ENCODE measurements at places on chromosomes 11 and 22.

GRCh38 chr11:74950374-74950969 is 1.4 kb downstream of the SPCS2 start:
- DNase-seq = no peak

DNA sequence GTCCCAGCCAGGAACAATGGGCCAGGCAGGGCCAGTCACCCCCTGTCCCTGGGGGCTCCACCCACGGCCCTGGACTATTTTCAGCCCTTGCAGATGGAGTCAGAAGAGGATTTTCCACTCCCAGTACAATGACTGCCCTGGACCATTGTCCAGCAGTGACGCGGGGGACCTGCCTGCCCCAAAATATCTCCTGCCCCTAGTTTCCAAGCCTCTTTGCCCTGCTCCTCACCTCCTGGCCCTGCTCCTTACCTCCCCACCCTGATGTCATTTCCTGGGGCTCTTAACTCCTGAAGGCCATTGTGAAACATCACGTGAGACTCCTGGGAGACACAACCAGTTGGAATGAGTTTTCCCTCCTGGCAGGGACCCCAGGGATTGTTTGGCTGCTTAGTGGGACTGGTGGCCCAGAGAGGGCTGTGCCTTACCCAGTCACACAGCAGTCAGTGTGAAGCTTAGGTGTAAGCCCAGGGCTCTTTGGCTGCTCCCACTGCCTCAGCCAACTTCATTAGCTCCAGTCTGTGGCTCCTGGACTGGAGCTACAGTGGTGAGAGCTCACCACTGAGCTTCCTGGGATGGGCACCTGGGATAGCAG is 22.2 kb downstream of the P2RY2 start:
- peak; percentile 28 for DNase-seq

DNA sequence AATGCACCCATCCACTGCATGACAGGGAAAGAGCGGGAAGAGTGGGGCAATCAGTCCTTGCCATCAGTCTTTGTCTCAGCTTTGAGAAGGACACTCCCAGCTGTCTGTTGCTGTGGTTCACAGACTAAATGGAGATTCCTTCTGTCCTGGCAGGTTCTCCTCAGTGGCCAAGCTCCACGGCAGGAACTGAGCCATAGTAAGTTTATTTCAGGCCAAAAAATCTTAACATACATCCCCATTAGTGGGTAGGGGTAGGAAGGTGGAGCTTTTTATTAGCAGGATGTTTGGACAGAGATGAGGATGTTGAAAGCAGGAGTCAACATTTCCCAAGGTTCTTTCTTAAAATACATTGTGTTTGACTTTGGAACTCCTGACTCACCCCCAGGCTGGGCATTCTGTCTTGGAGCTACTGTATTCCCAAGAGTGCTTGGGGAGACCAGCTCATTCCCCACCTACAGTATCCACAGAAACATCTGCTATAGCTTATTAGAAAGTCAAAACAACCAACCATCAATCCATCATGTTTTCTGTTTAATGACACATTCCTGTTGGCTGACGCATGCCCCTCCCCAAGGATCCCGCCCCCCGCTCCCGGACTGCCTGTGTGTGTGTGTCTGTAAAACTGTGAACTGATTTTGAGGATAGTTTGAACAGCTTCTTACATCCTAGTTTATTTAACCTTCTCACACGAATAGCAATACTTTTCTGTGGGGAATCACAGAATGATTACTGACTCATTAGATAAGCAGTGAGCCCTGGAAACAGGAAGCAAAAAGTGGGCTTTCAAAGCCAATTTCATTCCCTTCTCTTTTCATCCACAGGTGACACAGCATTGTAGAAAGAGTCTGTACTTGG is 109.5 kb downstream of the CCDC81 start:
- no peak for DNase-seq

- peak; percentile 49 for DNase-seq
Observed at GRCh38 chr11:20367313-20367948, 3.9 kb downstream of the HTATIP2 start.

DNA sequence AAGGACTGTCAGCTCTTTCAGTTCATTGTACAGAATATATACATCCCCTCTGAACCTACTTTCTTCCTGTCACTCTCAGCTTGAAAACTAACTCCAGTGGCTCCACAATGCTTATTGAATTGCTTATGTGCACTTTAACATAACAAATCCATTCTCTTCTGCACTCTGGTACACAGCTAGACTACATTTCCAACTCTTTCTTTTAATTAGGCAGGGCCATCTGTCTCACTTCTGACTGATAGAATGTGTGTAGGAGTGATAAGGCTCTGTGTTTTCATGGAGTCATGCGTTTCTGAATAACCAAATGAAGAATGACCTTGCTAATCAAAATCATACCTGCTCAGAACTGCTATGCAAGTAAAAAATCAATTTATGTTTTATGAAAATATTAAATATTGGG is 278.5 kb upstream of the CCDC179 start:
- no peak for DNase-seq

DNA sequence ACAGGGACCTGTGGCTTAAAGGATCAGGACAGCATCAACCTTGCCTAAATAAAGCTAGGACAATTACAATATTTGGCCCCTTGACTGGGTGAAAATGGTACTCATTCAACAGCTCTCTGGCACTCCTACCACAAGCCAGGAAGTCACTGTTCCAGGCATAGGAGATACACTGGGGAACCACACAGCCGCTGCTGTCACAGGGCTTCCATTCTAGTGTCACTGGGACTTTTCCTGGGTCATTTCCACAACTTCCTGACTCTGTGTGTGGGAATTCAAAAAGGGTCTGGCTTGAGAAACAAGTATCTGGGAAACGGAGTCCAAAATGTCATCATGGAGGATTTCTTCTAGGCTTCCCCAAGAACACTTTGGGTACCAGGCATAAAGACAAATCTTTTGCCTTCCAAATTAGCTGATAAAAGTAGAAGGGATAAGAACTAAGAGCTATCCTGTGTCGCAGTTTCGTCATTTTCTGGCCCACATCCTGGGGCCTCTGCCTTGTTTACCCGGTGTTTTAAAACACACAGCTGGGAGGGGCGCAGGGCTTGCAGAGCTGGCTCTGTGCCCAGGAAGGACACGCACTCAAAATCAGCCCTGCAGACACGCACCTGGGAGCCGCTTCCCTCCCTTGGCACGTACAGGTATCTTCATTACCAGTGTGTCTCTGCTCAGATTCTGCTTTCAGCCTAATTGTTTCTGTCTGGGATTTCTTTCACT is 38.0 kb downstream of the TMEM45B start:
- no peak for DNase-seq

GRCh38 chr11:23320131-23320530 is 459.9 kb upstream of the CCDC179 start:
- no peak for DNase-seq

GRCh38 chr11:75571625-75572024 is 9.6 kb downstream of the SERPINH1 start:
- no peak for DNase-seq

- no peak for DNase-seq
Observed at GRCh38 chr11:47442514-47442913, 6.4 kb downstream of the RAPSN start.

DNA sequence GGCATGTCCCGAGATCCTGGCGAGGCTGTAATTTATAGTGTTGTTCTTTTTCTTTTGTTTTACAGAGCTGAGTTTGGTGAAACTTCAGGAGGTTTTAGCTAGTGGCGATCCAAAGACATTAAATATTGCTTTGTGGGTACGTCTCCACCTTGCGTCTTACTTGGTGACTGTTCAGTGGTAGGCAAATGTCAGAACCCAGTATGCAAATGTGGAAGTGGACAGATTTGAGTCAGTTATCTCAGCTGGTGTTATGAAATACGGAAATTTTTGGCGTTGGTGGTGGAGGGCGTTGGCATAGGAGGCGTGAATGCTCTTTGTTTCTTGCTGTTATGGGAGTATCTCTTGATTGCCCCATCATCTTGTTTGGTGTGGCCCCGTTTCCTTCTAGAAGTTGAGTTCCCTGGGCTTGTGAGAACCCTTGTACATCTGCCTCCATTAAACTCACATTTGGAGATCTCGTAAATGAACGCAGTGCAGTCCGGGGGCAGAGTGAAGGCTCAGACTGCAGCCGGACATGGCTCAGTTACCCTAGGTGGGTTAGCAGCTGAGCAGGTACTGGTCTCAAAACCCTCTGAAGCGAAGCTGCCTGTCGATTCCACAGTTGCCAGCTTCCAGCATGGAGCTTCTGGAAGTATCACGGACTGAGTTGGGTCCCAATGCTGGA is 39.9 kb downstream of the PTPRJ start:
- DNase-seq = no peak

DNA sequence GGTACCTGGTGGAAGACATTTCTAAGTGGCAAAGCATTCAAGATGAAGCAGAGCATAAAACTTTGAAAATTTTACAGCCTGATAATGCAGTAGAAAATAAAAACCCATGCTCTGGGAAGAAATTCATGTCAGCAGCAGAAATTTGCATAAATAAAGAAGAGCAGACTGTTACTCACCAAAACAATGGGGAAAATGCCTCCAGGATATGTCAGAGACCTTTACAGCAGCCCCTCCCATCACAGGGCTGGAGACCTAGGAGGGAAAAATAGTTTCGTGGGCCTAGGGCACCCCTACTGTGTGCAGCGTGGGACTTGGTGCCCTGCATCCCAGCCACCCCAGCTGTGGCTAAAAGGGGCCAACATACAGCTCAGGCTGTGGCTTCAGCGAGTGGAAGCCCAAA is 5.4 kb upstream of the DKK3 start:
- DNase-seq = no peak

DNA sequence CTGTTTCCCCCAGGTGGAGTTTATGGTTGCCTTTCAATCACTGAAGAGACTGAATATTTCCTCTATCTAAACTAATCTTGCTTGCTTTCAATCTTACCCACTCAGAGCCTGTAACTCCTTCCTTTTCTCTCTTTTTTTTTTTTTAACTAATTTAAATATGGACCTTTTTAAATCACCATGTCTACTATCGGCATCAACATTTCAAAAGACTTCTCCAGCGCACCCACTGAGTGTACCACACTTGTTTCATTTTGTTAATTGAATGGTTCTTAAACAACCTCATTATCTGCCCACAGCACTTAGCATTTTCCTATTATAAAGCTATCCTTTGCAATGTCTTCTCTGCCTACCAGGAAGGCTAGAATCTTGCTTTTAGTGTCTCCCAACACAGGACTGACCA is 1212.5 kb downstream of the LRRC4C start:
- no peak for DNase-seq

GRCh38 chr11:119189393-119189792 is 4.1 kb downstream of the NHERF4 start:
- no peak for DNase-seq

GRCh38 chr11:16873289-16873688 is 134.8 kb downstream of the C11orf58 start:
- no peak for DNase-seq

DNA sequence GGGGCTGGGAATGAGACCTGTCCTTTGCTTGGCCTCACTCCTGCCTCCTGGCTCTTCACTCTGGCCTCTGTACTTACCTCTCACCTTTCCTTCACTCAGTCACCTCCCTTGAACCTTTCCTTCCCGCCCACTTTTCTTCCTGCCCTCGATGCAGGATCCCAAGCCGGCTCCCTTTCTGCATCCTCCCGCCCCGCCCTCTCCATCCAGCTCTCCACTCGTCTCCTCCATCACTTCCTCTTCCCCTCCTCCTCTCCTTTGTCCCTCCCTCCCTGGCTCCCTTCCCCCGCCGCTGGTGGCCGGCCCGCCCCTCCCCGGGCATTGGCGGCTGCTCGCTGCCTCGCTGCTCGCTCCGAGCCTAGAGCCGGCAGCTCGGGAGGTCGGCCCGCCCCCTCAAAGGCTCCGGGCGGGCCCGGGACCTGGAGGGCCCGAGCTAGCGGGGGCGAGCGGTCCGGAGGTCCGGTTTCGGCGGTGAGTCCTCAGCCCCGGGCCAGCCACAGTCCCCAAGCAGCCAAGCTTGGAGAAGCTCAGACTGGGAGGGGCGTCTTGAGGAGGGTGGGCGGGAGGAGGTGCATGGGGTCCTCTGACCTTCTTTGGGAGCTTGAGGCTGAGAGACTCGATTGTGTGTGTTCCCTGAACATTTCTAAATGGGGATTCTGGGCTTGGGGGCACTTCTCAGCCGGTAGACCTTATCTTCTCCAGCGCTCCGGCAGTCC is 13.8 kb downstream of the PHLDB1 start:
- DNase-seq = peak; percentile 83

- no peak for DNase-seq
Observed at GRCh38 chr11:128886406-128887124, 4.6 kb upstream of the KCNJ5 start.

DNA sequence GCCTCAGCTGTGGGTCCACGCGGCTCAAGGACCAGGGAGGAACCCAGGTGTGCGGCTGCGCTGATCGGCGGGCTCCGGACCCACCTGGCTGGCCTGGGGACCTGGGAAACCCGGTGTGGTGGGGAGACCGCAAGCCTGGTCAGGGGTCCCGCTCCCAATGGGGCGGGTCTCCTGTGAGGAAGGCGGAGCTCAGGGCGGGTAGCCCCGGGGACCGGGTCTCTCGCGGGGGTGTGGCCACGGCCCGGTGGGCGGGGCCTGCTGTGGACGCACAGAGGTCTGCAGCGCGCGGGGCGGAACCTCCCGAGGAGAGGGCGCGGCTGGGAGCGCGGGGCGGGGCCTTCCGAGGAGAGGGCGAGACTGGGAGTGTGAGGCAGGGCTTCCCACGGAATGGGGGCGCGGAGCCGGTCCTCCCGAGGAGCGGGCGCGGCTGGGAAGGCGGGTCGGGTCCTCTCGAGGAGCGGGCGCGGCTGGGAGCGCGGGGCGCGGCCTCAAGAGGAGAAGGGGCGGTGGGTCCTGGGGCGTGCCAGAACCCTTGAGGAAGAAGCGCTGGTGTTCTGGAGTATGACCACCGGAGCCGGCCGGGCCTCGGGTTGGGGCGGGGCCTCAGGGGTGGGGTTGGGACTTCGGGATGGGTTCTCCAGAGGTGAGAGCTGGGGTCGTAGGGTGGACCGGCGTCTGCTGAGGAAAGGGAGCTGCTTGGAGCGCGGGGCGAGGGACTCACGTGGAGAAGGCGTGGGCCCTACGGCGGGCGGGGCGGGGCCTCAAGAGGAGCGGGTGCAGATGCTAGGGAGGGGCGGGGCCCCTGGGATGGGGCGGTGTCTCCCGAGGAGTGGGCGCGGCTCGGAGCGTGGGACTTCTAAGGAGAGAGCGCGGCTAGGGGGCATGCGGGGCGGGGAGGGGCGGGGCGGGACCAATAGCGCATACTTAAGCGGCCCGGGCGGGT is 20.8 kb downstream of the DGCR6L start:
- DNase-seq = peak; percentile 56

DNA sequence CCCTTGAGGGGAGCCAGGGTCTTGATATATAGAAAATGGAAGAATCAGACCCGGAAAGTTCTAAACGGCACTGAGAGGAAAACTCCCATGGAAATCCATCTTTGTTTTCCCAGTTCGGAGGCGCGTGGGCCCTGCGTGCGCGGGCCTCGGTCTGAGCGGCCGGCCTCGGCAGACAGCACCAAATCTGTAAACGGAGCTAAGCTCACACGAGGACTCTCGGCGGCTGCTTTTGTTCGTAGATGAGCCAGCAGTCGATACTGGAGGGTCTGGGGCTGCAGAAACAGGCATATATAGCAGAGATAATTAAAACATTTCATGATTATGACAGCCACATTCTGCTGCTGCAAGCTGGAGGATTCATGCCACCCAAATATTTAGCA is 68.5 kb upstream of the PPARA start:
- no peak for DNase-seq

GRCh38 chr11:75725547-75726320 is 8.1 kb downstream of the MOGAT2 start:
- no peak for DNase-seq

- DNase-seq = no peak
Observed at GRCh38 chr22:36663561-36663960, 40.0 kb downstream of the CACNG2 start.

- peak; percentile 48 for DNase-seq
Observed at GRCh38 chr11:27701355-27702105, 1.3 kb upstream of the BDNF start.

- no peak for DNase-seq
Observed at GRCh38 chr22:49877642-49878041, 24.0 kb downstream of the ZBED4 start.

- no peak for DNase-seq
Observed at GRCh38 chr22:36746375-36746970, 29.4 kb downstream of the IFT27 start.

Measured in 8988T (cell line).